ENCODE measurements at places on chromosomes 5 and 9. TPM values are rescaled to one million over a fixed set of nuclear protein-coding genes. Genes with fewer than 3 reads are reported as not detected.

Gene PKD2L2
- total RNA-seq, result not detected

DNA sequence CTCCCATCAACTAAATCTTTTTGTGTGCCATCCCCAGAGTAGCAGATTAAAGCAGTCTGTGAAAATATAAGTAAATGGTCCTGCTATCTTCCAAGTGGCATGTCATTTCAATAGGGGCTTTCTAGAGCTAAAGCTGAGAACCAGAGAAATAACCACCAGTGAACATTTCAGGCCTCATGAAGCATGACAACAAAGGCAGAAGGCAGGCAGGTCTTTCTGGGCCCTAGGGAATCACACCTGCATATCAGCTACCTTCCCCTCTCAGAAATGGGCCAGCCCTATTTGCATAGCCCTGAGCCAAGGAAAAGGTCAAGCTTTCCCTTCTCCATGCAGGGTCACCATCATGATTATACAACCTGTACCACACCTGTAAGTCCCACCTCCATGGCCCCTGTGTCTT, 205.3 kb downstream of the DEPDC1B start:
- H3K36me3 ChIP-seq, result no peaks in the 10 kb centered on the region
- no peak overlapping the region for H3K27ac ChIP-seq
- no peak overlapping the region for H3K4me3 ChIP-seq
- H3K4me1 ChIP-seq, result peaks cover 9% of the 10 kb centered on the region
- H3K27me3 ChIP-seq, result no peaks in the 10 kb centered on the region

Gene FOXI1
- not detected for total RNA-seq

GRCh38 chr5:148561801-148562311, 92.5 kb downstream of the HTR4 start:
- DNase-seq, result no peak
- H3K27ac ChIP-seq, result no peak overlapping the region
- no peaks in the 10 kb centered on the region for H3K4me1 ChIP-seq
- H3K27me3 ChIP-seq, result peaks cover 66% of the 10 kb centered on the region

- H3K36me3 ChIP-seq, result no peaks in the 10 kb centered on the region
- no peak overlapping the region for H3K4me3 ChIP-seq
- peaks cover 2% of the 10 kb centered on the region for H3K27me3 ChIP-seq
- H3K4me1 ChIP-seq, result no peaks in the 10 kb centered on the region
- no peak for DNase-seq
- H3K27ac ChIP-seq, result no peak overlapping the region
These were observed 49.2 kb downstream of the KCTD16 start for GRCh38 chr5:144219869-144220268.

DNA sequence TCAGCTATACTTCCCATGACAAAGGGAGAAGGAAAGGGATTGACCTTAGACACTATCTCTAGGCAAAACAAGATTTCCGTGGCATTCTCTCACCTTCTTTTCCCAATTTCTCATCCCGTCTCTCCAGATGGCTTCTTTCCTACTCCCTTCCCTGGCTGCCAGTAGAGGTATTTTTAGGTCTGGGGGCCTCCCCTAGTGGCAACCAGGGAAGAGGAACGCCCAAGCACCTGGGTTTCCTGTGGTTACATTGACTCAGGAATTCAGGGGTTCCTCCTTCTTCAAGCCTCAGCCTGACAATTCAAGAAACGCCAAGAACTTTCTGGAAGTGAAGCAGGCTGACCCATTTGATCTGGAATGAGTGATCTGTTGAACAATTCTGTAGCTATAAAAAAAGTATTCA, 111.5 kb upstream of the OSMR start:
- no peak for DNase-seq
- H3K4me1 ChIP-seq, result no peaks in the 10 kb centered on the region
- no peak overlapping the region for H3K27ac ChIP-seq
- H3K4me3 ChIP-seq, result no peak overlapping the region
- H3K27me3 ChIP-seq, result peaks cover 70% of the 10 kb centered on the region

Gene SPATA31A3
- not detected for total RNA-seq

DNA sequence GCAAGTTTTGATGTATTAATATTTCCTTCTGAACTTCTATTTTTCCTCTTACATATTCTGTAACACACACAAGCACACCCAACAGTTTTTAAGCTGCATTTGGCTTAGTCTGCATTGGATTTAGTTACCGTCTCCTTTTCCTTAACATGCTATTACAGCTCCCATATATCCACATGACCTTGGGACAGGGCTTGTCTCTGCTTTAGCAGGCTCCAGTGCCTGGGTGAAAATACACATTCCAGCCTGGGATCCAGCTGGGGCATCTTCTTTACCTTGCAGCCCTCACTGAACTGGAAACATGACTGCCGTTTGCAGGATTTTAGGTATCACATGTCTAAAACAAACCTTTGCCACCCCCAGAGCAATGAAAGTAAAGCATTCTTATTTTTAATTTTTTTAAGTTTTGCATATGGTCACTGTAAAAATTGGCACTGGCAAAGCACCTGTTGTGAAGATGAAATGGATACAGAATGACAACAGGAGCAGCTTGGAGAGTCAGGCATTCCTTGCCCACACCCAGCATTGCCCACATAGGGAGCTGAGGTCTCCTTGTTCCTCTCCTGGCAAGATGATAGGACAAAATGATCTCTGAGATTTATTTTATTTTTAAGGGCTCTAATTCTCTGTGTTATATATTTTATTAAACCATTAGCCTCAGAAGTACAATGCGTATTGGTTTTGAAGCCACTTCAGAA, 4.0 kb downstream of the GADD45G start:
- H3K4me1 ChIP-seq, result peaks cover 13% of the 10 kb centered on the region
- no peak overlapping the region for H3K4me3 ChIP-seq
- H3K27ac ChIP-seq, result no peak overlapping the region
- H3K36me3 ChIP-seq, result peaks cover 25% of the 10 kb centered on the region
- H3K27me3 ChIP-seq, result peaks cover 42% of the 10 kb centered on the region

DNA sequence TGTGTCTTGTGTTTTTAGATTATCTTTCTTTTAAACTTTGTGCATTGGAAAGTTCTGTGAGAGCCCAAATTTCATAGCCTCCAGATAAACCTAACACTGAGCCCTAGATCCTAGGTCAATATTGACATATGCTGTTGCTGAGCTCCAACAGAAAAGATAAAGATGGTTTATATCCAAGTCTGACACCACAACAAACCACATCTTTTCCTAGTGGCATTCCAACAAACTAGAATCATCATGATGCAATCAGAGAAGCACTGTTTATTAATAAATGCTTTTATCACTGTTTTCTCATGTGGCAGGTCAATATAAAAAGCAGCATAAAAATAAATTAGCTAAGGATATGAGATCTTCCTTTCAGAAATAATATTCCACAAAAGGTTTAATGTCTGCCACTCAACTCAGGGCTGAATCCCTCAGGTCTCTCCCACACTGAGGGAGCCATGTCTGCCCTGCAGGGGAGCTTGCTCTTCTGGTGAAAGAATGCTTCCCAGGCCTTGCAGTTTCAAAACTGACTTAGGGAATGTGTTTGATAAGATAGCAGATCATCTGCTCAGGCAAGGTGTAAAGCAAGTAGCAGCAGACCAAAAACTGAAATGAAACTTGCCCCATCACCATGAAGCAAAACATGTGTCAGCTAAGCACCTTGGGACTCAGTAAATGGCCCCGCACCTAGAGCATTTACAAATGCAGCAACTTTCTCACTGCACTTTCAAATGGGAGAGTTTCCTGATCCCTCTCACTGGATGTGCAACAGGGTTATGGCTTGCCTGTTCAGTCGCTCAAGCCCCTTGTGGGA, 493.0 kb downstream of the AGTPBP1 start:
- no peaks in the 10 kb centered on the region for H3K27me3 ChIP-seq
- H3K36me3 ChIP-seq, result no peaks in the 10 kb centered on the region
- no peaks in the 10 kb centered on the region for H3K4me1 ChIP-seq
- no peak overlapping the region for H3K27ac ChIP-seq
- no peak overlapping the region for H3K4me3 ChIP-seq

DNA sequence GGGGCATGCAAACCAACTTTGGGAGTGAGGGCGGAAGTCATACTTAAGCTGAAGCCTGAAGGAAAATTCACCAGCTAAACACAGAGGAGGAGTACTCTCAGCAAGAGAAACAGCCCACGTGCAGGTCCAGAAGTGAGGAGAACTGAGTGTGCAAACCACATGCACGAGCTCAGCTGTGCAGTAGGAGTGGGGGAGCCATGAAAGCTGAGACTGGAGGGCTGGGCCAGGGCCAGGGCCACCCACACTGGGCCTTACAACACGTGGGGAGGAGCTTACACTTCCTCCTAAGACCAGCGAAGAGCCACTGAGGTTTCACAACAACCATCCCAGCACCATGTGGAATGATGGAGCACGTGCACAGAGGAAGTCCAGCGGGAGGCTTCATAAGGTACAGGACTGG, 9.3 kb upstream of the WWC1 start:
- no peaks in the 10 kb centered on the region for H3K36me3 ChIP-seq
- peaks cover 30% of the 10 kb centered on the region for H3K4me1 ChIP-seq
- H3K27me3 ChIP-seq, result no peaks in the 10 kb centered on the region
- peak overlapping the region; percentile 13 for H3K27ac ChIP-seq

Gene PTGES
- 6.3 TPM for total RNA-seq

DNA sequence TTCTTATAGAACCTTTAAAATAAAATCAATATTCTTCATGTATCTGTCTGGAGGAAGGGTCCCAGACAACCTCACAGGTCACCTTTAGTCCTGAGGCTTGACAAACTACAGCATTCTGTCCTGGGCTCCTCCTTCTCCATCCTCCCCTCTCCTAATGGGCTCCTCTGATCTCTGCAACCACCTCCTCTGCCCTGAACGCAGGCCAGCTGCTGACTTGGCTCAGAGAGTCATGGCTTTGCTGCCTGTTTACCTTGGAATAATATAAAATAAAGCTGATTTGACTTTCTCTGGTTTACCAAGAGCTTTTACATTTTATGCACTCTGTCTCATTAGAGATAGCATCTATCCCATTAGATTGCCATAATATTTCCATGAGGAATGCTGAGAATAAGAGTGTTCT, 159.4 kb downstream of the SEMA6A start:
- H3K36me3 ChIP-seq, result no peaks in the 10 kb centered on the region
- H3K27me3 ChIP-seq, result no peaks in the 10 kb centered on the region
- no peak for DNase-seq
- no peak overlapping the region for H3K27ac ChIP-seq
- H3K4me1 ChIP-seq, result no peaks in the 10 kb centered on the region

- H3K27me3 ChIP-seq, result peaks cover 43% of the 10 kb centered on the region
- H3K4me1 ChIP-seq, result no peaks in the 10 kb centered on the region
- H3K36me3 ChIP-seq, result no peaks in the 10 kb centered on the region
- DNase-seq, result no peak
- no peak overlapping the region for H3K4me3 ChIP-seq
- no peak overlapping the region for H3K27ac ChIP-seq
These were observed 201.2 kb downstream of the NSG2 start for GRCh38 chr5:174246743-174247142.

DNA sequence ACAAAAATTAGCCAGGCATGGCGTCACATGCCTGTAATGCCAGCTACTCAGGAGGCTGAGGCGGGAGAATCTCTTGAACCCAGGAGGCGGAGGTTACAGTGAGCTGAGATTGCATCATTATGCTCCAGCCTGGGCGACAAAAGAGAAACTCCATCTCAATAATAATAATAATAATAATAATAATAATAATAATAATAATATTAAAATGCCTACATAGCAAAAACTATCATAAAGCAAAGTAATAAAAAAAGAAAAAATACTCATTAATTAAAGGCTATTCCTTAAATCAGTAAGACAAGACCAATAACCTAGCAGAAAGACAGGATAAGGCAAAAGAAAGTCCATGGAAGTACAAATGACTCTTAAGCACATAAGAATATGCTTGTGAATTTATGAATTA, 50.0 kb downstream of the MRPS27 start:
- no peaks in the 10 kb centered on the region for H3K27me3 ChIP-seq
- peaks cover 4% of the 10 kb centered on the region for H3K36me3 ChIP-seq
- H3K27ac ChIP-seq, result no peak overlapping the region
- no peak overlapping the region for H3K4me3 ChIP-seq
- no peak for DNase-seq

Gene TRPM3
- not detected for total RNA-seq

Gene TNC
- total RNA-seq, result 1.0 TPM

- H3K36me3 ChIP-seq, result no peaks in the 10 kb centered on the region
- H3K27ac ChIP-seq, result no peak overlapping the region
These were observed 70.7 kb downstream of the THBS4 start for GRCh38 chr5:80105698-80106439.

Gene RANBP3L
- total RNA-seq, result not detected

GRCh38 chr5:116757326-116757725, 182.7 kb upstream of the SEMA6A start:
- no peak for DNase-seq
- H3K4me1 ChIP-seq, result no peaks in the 10 kb centered on the region
- no peak overlapping the region for H3K4me3 ChIP-seq

GRCh38 chr9:7977586-7977985, 178.0 kb upstream of the DMAC1 start:
- no peak for DNase-seq
- H3K4me1 ChIP-seq, result no peaks in the 10 kb centered on the region
- no peaks in the 10 kb centered on the region for H3K36me3 ChIP-seq
- H3K27ac ChIP-seq, result no peak overlapping the region
- H3K4me3 ChIP-seq, result no peak overlapping the region

Gene GAS1
- 0.22 TPM for total RNA-seq

Gene TENT4A
- total RNA-seq, result 34.4 TPM

DNA sequence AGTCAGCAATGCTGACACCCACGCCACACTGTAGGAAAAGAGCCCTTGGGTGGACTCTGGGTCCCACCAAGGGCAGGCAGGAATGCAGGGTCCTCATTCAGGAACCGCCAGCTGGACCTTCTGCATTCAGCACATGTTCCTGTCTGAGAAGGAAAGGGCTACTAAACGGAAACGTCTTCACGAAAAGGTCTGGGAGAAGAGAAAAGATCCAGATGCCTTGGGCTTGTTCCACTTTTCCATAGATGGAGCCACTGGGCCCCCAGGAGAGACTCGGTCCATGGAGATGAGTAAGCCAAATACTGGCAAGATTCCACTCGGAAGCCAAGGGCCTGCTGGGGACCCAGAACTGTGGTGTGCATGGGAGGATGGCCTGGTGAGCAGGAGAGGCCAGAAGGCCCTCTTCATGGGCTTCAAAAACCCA, 38.4 kb downstream of the LHFPL2 start:
- no peak overlapping the region for H3K27ac ChIP-seq
- H3K27me3 ChIP-seq, result no peaks in the 10 kb centered on the region
- DNase-seq, result no peak
- no peak overlapping the region for H3K4me3 ChIP-seq
- H3K36me3 ChIP-seq, result peaks cover 6% of the 10 kb centered on the region

GRCh38 chr9:90032296-90033027, 427.6 kb downstream of the GADD45G start:
- no peaks in the 10 kb centered on the region for H3K4me1 ChIP-seq
- H3K27me3 ChIP-seq, result peaks cover 49% of the 10 kb centered on the region

Gene CARTPT
- not detected for total RNA-seq

Gene C9orf50
- total RNA-seq, result not detected

DNA sequence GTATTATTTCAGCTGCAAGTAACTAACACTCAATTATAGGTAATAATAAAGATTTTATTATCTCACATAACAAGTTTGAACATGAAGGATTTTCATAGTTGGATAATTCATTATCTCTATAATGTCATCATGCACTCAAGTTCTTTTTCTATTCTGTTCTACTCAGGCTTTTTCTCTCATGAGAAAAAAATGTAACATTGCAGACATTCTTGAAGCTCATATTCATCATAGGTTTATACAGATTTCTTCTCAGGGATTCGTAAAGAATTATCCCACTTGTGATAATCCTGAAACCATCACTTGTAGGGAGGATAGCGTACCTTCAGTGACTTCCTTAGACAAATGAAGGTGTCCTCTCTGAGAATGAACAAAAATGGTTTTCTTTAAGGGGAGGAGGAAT, 150.3 kb downstream of the XRCC4 start:
- H3K27me3 ChIP-seq, result no peaks in the 10 kb centered on the region
- H3K4me3 ChIP-seq, result no peak overlapping the region
- no peaks in the 10 kb centered on the region for H3K4me1 ChIP-seq
- H3K36me3 ChIP-seq, result no peaks in the 10 kb centered on the region
- no peak for DNase-seq
- no peak overlapping the region for H3K27ac ChIP-seq

All from Calu3 (cell line).